ENCODE measurements at places on chromosomes 2 and 18.

DNA sequence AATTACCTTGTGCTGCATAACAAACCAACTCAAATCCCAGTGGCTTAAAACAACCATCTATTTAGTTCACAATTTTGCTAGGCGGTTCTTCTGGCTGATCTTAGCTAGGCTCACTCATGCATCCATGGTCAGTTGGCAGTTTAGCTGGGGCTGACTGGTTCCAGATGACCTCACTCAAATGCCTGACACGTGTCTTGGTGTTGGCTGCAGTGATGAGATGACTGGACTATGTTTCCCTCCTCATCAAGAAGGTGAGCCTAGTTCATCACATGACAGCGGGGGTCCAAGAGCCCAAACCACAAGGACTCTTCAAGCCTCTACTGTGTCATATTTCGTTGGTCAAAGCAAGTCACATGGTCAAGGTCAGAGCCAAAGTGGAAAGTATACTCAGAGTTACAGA is 42.7 kb upstream of the ACTR3 start:
- DNase-seq = no peak

GRCh38 chr2:88250404-88250803 is 80.3 kb downstream of the THNSL2 start:
- DNase-seq = no peak

- DNase-seq = no peak
These were observed 39.4 kb downstream of the SLC14A2 start for GRCh38 chr18:45654677-45655076.

GRCh38 chr2:18833941-18834340 is 244.6 kb upstream of the NT5C1B start:
- no peak for DNase-seq

DNA sequence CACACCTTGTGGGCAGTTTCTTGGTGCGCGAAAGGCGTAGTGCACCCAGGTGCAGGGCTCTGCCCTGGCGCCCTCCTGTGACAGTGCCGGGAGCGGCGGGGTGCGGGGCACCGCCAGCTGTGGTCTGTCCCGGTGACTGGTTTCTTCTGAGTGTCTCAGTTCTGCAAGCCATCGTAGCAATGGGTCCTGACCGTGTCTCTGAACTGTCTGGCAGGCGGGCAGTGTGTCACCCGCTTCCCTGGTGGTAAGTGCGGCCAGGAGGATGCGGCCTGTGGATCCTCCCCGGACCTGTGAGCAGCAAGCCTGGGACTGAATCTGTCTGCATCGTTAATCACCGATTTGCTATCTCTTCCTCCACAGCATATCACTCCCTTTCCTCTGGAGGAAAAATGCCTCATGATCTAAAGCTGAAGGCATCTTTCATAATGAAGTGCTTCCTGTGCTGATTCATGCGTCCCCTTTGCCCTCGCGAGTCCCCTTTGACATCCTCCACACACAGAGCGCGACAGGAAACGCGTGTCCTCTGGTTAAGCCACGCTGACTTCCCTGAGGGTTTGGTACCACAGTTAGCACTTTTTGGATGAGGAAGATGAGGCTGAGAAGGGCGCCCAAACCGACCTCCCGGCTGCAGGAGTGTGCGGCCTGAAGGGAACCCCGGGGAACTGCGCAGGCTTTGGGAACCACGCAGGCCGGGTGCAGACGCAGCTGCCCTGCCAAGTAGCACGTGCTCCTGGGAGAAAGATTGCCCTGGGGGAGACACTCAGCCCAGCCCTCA is 416.0 kb upstream of the HS6ST1 start:
- no peak for DNase-seq

DNA sequence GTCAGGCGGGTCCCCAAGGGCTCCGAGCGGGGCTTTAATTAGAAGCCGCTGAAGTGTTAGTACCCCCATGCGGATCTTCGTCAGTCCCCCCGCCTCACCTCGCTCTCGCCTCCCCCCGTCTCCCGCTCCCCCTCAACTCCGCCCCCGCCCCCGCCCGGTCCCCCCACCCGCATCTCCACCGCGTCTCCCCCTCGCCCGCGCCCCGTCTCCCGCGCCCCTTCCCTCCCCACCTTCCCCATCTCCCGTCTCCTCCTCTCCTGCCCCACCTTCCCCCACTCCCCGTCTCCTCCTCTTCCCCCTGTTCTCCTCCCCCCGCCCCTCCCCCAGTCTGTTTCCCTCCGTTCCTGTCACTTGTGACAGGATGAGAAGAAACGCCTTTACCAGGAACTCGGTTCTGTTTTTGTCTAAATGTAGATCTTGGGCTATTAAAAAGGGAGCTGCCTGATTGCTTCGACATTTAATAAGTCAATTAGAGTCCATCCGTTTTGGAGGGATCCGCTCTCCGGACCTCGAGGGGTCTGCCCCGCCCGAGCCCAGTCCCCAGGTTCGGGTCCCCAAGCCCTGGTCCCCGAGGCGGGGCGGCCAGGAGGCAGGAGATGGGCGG is 969 bp upstream of the ALKAL2 start:
- DNase-seq = peak; percentile 19

- DNase-seq = peak; percentile 25
These were observed 117.1 kb downstream of the PRKRA start for GRCh38 chr2:178333851-178334250.
